COR-L47 (cell line): ENCODE measurements at places on chromosomes 1 and 21.

GRCh38 chr21:36481639-36482038 is 1.7 kb upstream of the CLDN14 start:
- DNase-seq: no peak

GRCh38 chr1:206581571-206581981 is 30.7 kb downstream of the EIF2D start:
- no peak for DNase-seq

DNA sequence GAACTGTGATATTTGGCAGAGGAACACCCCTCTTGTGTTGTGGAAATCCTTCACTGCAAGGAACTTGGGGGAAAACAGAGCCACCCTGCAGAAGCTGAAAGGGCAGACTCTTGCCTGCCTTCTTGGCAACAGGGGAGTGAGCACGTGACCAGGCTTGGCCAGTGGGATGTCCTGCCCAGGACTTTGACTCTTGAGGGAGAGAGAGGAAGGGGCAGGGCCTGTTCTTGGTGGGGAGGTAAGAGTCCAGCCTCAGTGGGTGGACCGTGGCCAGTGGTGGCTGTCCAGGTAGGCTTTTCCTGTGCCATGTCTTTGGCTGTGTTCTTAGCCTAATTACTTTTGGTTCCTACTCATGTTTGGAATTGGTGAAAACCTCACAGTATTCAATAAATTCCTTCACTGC is 8.6 kb upstream of the AK2 start:
- no peak for DNase-seq

GRCh38 chr1:67211589-67212563 is 45.6 kb downstream of the IL23R start:
- peak; percentile 9 for DNase-seq

DNA sequence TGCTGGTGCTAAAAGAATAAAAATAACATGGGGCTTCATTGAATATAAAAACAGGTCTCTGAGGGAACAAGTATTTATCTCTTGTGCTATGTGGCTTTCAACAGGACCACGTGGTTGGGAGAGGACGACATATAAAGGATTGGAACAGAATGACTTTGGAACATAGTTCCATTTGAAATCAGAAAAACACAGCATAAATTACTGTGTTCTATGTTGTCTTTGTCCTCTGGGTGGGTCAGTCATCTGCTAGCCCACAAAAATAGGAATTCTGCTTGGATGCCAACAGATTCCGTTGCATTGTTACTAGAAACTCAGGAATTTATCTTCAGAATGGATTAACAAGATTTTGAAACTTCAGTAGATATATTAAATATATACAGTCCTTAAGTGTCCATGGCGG is 5.9 kb downstream of the CEP85 start:
- DNase-seq: no peak

DNA sequence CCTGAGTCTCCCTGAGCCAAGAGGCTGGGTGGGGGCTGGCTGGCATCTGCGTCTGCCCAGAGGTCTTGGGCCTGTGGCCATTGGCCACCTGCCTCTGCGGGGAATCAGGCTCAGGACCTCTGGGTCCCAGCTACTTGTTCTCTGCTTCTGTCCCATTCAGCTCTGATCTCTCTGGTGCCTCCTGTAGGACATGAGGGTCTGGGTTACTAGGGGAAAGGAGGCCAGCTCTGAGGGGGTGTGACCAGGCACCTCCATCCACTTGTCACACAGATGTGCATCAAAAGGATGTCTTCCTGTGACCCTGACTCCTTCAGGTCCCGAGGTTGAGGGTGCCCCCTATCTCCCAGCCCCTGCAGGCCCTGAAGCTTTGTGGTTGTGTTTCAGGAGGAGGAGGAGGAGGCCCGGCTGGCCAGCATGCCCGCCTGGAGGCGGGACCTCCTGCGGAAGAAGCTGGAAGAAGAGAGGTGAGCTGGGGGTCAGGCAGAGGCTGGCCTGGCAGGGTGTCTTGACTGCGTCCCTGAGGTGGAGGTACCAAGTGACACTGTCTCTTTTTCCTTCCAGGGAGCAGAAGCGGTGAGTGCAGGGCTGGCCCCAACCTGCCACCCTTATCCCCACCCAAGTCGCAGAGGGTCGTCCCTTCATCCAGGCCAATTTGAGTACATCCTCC is 9.0 kb downstream of the TNFRSF25 start:
- DNase-seq: no peak

DNA sequence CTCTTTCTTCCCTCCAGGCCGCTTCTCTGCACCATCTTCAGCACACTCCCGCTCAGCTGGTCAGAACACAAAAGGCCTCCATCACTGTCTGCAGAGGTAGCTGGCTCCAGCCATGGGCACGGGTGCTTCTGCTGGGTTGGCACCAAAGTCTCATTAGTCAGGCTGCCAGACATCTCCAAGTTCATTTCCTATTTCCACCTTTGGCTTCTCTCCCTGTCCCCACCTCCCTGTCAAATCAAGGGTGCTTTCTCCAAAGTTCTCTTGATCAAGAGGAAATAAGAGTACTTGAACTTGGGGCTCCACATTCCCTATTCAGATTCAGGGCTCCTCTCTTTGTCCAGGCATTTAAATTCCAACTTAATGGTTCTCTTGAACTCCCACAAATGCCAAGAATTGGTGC is 33.9 kb upstream of the GRIK3 start:
- no peak for DNase-seq

- DNase-seq: no peak
These were observed 63.7 kb downstream of the AJAP1 start for GRCh38 chr1:4718071-4718470.
